ENCODE measurements at places on chromosomes 6 and 20. TPM values are rescaled to one million over a fixed set of nuclear protein-coding genes. Genes with fewer than 3 reads are reported as not detected.

The EEF1A2 gene
- total RNA-seq = 0.84 TPM

The DACT2 gene
- total RNA-seq = 0.91 TPM

The CLDN20 gene
- total RNA-seq = not detected

DNA sequence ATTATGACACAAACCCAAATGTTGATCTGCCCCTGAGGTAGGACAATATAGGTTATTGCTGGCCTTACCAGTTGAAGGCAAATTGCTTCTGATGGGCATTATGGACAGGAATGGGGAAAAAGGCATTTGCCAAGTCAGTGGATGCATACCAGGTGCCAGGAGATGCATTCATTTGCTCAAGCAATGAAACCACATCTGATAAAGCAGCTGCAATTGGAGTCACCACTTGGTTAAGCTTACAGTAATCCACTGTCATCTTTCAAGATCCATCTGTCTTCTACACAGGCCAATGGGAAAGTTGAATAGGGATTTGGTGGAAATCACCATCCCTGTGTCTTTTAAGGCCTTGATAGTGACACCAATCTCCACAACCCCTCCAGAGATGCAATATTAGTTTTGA lies 648.6 kb downstream of the COL12A1 start:
- no peak for DNase-seq

GRCh38 chr6:147738099-147738498 lies 229.6 kb downstream of the SAMD5 start:
- DNase-seq = no peak

DNA sequence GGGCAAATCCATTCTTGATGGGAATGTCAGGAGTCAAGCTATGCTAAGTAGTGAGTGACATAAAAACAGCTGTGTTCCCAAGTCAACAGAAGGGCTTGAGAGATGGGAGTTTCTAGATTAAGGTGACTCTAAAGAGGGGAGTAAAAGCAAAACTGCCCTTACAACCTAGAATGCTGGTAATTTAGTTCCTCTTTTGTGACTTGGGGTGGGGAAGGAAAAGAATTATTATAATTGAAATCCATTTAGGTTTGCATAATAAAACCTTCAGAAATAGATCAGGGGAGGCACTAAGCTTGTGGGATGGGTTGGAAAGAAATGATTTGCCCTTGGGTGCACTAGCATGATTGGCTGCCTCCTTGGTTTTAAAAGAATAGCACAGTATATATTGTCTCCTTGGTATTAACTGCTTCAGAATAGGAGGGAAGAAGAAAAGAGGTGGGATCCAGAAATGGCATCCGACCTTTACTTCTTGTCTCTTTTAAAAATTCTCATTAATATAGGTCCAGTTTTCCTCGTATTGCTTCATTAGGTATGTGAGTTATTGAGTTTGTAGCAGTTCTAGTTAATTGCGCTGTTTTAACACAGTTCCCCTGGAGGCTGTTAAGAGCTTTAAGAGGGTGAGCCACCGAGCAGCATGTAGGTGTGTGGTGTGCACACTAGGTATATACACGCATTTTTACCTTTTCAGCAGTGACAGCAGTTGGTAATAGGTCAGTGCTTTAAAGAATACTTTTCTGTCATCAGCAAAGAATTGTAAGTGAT lies 95.3 kb upstream of the VSTM2L start:
- DNase-seq = no peak

- no peak for DNase-seq
Observed at GRCh38 chr20:33575282-33575681, 85.4 kb downstream of the CBFA2T2 start.

DNA sequence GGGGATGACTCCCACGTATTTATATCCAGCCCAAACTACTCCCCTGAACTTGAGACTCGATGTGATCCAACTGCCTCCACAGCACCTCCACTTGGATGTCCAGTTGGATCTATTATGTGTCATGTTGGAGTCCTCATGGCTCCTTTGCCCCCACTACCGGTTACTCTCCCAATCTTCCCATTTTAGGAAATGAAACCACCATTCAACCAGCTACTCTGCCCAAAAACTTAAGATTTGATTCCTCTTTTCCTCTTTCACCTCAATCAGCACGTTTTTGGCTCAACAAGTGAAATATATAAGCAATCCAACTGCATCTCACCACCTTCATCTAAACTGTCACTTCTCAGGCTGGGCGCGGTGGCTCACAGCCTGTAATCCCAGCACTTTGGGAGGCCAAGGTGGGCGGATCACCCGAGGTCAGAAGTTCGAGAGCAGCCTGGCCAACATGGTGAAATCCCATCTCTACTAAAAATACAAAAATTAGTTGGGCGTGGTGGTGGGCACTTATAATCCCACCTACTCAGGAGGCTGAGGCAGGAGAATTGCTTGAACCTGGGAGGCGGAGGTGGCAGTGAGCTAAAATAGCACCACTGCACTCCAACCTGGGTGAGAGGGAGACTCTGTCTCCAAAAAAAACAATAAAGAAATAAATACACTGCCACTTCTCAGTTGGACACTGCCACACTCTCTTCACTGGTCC lies 3.4 kb downstream of the AHCY start:
- no peak for DNase-seq

DNA sequence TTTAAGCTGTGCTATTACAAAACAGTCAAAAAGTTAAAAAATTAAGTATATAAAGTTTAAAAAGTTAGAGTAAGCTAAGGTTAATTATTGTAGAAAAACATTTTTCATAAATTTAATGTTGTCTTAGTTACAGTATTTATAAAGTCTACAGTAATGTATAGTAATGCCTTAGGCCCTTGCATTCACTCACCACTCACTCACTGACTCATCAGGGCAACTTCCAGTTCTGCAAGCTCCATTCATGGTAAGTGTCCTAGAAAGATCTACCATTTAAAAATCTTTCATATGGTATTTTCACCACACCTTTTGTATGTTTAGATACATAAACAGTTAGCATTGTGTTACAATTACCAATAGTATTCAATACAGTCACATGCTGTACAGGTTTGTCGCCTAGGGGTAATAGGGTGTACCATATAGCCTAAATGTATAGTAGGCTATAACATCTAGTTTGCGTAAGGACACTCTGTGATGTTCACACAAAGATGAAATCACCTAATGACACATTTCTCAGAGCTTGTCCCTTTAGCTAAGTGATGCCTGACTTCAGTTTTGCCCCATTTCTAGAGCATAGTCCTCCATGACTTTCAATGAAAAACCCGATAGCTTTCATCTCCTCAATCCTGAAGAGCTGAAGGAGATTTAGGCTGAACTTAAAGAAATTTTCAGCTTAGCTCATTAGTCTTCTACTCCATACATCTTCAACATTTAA lies 14.9 kb upstream of the HLA-DRA start:
- no peak for DNase-seq

GRCh38 chr6:167420177-167420576 lies 95.3 kb downstream of the TTLL2 start:
- no peak for DNase-seq

- no peak for DNase-seq
Observed at GRCh38 chr6:37709250-37709931, 11.7 kb upstream of the MDGA1 start.

DNA sequence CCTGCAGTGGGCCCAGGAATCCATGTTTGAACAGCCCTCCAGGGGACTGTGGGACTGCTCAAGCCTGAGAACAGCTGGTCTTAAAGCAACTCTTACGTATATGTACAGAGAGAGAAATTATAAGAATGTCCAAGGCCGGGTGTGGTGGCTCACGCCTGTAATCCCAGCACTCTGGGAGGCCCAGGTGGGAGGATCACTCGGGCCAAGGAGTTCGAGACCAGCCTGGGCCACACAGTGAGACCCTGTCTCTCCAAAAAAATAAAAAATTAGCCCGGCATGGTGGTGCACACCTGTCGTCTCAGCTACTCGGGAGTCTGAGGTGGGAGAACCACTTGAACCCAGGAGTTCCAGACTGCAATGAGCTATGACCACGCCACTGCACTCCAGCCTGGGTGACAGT lies 134.0 kb downstream of the DTNBP1 start:
- DNase-seq = peak; percentile 23

GRCh38 chr6:26427451-26427809 lies 12.9 kb upstream of the BTN3A3 start:
- DNase-seq = no peak

DNA sequence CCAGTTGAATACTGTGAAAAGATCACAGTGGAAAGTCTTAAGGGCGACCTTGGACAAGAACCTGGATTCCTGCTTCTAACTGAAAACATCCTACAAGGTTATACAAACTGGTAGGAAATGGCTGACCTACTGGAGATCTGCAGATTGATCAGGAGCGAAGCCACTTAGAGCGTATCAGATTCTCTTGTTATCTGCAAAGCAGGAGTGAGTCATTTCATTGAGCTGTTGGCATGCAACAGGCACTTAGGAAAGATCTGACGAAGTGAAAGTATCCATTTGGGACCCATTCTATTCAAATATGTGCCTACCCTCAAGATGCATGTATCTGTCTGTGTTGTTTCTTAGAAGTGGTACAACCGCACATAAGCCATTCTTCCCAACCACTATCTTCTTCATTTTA lies 131.2 kb upstream of the RIN2 start:
- no peak for DNase-seq

DNA sequence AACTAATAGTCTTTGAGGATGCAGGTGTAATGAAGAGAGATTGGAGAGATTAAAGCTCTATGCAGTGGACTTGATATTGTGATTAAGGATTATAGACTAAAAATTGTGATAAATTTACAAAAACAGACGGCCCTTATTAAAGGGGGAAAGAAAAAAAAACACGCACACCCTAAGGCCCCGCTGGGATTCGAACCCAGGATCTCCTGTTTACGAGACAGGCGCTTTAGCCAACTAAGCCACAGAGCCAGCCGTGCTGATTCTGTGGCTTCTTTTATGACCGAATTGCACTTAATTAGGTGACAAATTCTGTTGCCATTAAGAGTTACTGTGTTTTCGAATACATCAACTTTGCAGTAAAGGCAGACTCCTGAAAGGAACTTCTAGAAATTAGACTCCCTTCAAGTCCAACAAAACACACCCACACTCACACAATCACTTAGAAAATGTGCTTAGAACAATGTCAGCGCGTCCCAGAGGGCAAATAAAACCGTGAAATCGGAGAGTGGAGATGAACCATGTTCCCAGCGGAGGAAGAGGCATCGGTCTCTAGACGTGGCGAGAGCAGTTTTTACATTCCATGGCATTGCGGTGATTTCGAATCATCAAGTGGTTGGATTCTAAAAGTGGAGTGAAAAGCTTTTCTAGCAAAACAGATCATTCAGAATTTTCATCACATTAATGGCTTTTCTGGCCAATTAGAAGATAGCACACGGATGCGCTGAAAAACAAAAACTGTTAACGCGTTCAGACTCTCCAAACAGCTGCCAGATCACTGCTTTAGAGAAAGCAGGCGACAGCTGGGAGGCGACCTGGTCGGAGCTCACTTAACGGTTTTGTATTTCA lies 122.6 kb downstream of the GPX5 start:
- DNase-seq = peak; percentile 67

DNA sequence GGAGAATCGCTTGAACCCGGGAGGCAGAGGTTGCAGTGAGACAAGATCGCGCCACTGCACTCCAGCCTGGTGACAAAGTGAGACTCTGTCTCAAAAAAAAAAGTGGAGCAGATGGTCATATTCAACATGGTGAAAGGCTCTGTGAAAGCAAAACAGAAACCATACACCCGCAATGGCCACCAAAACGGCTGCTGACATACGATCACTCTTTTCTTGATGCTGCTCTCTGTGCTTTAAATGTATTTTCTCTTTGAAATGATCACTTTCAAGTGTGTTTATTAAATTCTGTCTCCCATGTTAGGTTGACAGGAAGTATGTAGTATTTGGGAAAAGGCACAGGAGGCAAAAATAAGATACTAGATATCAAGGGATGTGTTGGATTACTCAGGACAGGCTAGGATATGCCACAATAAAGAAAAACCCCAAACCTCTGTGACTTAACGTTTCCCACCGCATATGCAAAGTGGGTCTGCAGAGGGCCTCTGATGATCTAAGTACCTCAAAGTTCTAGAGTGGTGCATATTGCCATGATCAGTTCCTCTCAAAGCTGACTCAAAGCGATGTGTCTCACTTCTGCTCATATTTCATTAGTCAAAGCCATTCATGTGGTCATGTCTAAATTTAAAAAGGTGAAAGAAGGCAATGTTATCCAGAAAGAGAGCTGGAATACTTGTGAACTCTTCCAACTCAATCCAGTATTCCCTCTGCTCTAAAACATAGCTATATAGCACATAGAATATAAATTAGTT lies 155.1 kb upstream of the SOX4 start:
- DNase-seq = peak; percentile 75

GRCh38 chr6:163731215-163732013 lies 316.9 kb downstream of the QKI start:
- DNase-seq = no peak

DNA sequence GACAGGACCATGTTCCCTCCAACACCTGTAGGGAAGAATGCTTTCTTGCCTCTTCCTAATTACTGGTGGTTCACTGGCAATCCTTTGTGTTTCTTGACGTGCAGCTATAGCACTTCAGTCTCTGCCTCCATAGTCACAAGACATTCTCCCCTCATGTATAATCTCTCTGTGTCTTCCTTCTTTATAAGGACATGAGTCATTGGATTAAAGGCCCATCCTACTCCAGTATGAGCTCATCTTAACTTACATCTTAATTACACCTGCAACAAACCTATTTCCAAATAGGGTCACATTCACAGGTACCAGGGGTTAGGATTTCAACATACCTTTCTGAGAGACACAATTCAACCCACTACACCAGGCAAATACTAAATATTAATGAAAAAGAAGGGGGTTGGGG lies 213.6 kb downstream of the RNGTT start:
- no peak for DNase-seq

GRCh38 chr6:119182875-119183274 lies 104.4 kb upstream of the FAM184A start:
- DNase-seq = no peak

DNA sequence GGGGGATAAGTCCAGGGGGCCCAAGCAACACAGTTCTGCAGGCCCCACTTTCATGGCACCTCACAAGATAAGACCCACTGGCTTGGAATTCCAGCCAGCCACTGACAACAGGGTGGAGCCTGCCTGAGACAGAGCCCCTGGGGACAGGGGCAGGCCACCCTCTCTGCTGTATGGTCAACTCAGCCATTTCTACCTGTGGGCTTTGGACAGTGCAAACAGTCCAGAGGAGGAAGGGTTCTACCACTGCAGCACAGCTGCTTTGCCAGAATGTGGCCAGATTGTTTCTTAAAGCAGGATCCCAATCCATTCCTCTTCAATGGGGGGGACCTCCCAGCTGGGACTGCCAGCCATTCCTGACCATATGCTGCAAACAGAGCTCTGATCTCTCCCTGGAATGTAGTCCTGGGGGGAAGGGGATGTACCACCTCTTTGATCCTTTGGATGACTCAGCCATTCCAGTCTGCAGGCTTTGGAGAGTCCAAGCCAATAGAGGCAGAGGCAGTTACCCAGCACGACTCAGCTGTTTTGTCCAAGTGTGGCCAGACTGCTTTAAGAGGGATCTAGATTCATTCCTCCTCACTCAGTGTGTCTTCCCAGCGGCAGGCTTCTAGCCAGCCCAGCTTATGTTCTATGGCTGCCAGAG lies 842.2 kb downstream of the EPHA7 start:
- no peak for DNase-seq

- DNase-seq = no peak
Observed at GRCh38 chr6:157270308-157270707, 53.0 kb downstream of the TMEM242 start.
